ENCODE measurements at places on chromosomes 3 and 15.

DNA sequence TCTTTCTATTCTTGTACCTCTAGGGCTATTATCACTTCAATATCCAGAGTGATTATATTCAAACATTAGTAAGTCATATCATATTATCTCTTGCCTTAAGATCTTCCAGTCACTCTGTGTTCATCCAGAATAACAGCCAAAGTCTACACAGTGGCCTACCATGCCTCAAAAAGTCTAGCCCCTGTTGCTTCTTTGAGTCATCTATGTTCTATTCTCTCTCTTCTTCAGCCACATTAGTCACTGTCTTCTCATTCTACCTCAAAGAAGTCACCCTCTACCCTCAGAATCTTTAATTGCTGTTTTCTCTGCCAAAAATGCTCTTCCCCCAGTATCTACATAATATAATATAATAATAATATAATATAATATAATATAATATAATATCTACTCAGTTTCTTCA lies 356.0 kb downstream of the NLGN1 start:
- DNase-seq = no peak

DNA sequence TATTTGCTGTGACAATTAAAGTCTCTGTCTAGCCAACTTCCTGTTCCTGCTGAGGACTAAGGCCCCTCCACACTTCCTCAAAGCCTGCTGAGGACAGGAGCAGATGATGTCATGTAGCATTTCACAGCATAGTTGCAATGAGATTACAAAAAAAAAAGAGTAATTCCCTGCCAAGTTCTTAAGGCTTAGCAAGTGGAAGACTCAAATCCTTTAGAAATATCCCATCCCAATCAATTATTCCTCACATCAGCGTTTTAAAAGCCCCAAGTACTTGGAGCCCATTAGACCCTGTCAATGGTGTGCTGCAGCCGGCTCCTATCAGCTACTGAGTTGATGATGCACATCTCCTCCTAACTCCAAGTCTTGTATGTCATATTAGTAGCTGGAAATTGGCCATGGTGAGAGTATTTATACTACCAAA lies 51.7 kb downstream of the TRANK1 start:
- DNase-seq = peak; percentile 6

- no peak for DNase-seq
Observed at GRCh38 chr15:54640873-54641272, 555.9 kb downstream of the RSL24D1 start.

DNA sequence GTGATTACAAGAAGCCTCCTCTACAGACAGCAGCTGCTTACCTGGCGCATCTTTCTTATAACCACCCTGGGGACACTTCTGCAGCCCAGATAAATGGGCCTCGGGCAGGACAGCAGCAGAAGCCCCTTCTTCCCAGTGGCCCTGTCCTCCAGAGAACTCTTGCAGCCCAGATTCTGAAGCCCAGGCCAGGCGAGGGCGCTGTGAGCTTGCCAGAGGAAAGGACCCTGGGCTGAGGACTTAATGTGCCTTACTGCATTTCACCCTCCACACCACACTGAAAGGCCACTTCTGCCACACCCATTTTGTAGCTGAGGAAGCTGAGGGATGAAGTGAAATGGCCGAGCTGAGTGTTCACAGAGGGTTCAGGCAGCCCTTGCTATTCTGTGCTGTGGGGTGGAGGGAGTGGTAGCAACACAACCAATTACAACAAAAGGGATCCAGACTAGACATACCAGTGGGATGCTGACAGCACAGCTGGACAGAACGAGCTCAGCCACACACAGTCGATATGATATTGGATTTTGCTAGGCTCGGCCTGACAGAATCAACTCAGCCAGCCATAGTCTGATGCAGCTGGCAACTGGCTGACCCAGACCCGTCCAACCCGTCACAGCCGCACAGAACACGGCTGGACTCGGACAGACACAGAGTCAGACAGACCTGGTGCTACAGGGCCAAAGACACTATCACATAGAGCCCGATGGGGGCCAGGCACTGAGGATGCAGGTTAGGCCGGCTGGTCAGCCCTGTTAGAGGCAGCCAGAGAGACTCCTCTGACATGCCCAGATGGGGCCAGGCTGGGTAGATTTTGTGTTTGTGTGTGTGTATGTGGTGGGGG lies 7.3 kb downstream of the ACOX2 start:
- no peak for DNase-seq

Data from hippocampal formation (tissue), 2 donors.